HAP-1 (cell line): ENCODE measurements at places on chromosomes 12 and 14.

DNA sequence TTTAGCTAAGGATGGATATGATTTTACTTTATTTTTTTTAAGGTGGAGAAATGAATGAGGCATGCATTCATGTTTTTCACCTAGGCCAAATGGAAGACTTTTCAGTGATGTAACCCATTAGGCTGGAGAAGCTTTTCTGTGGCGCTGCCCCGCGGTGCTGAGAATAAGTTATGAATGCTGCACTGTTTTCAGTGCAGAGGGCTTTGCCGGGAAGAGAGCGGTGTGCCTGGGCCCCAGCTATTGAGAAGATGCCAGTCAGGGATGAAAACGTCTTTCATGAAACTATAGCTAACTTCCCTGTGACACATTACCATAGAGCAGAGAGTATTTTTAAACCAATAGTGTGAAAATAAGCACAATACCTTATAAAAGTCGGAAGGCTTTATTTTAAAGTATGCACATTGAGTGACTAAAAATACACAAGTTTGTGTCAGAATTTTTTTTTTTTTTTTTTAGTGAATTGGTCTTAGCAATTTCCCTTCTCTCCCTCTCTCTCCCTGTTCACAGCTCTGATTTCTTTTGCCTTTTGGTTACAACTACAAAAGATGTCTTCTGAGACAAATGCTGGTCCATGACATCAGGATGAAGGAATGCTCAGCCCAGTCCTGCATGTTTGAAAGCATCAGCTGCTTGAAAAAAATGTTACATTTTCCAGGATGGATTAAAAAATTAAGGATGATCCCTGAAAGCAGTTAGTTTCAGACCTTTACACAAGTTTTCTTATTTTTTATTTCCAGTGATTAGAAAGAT, 48.3 kb downstream of the NPAS3 start:
- DNase-seq, result no peak

- no peak for DNase-seq
Measured at GRCh38 chr12:51740536-51740935, 108.0 kb downstream of the FIGNL2 start.

DNA sequence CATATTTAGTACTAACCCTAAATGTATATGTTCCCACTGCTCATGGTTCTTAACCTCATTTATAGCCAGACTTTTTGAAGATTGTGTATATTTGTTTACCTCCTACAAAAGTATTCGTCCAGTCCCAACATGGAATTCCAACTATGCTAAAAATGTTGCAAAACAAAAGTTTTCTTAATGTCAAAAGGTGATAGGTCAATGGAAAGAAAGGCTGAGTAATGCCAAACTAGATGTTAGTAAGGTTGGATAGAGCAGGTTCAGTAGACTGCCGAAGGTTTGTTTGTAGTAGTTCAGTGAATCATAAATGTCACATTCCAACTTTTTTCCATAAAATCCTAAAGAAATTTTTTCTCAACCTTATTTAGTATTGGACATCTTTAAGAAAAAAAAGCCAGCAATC, 874.5 kb downstream of the FLRT2 start:
- DNase-seq, result no peak

- no peak for DNase-seq
Measured at GRCh38 chr12:19303496-19303895, 135.8 kb upstream of the AEBP2 start.

- DNase-seq, result no peak
Measured at GRCh38 chr12:114011711-114012110, 45.6 kb upstream of the RBM19 start.
